ENCODE measurements at places on chromosomes 12 and 14. TPM values are rescaled to one million over a fixed set of nuclear protein-coding genes. Genes with fewer than 3 reads are reported as not detected.

PTPN21 gene
- 5.6 TPM for total RNA-seq

GPRC5D gene
- total RNA-seq: not detected

PSEN1 gene
- 38.7 TPM for total RNA-seq

OAS3 gene
- 2.6 TPM for total RNA-seq

SP7 gene
- total RNA-seq: 0.04 TPM
